Activated CD8-positive, alpha-beta memory T cell treated with anti-CD3 and anti-CD28 coated beads, Interleukin-2, amount 50 U/mL, for 4 hours (primary cell): ENCODE measurements at places on chromosomes 16 and 17.

DNA sequence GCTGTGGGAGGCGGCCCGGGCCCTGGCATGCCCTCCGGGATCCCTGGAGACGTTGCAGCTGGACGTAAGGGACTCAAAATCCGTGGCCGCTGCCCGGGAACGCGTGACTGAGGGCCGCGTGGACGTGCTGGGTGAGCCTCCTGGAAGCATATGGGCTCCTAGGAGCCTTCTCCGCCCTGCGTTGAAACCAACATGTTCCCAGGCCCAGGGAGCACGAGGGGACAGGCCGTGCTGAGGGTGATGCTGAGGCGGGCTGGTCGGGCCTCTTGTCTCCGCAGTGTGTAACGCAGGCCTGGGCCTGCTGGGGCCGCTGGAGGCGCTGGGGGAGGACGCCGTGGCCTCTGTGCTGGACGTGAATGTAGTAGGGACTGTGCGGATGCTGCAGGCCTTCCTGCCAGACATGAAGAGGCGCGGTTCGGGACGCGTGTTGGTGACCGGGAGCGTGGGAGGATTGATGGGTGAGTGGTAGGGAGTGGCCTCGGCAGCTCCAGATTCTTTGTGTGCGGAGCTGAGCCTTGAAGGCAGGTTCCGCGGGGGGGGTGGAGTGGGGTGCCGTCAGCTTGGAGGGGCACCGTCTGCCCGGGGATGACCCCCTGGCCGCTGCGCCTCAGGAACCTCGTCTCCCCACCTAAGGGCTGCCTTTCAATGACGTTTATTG lies 567 bp downstream of the HSD17B1 start:
- DNase-seq: no peak

GRCh38 chr17:2076087-2076984 lies 21.4 kb downstream of the HIC1 start:
- no peak for DNase-seq

DNA sequence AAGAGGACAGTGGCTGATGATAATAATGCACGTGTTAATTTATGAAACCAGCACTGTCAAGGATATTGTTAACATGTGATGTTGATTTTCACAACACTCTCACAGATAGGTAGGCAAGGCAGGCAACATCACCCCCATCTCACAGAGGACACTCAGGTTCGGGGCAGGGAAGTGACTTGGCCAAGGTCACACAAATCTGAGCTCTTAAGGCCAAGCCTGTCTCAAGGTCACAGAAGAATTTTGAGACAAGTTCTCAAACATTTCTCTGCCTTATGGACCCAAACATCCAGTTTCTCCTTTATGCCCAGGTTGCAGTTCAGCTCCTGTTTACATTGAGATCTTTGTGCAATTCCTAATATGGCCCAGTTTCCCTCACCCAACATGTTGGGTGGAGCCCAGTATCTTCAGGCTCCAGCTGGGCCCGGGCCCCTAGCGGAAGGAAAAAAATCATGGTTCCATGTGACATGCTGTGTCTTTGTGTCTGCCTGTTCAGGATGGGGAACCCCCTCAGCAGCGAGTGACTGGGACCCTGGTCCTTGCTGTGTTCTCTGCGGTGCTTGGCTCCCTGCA lies 1.3 kb downstream of the SLC2A4 start:
- DNase-seq: no peak

DNA sequence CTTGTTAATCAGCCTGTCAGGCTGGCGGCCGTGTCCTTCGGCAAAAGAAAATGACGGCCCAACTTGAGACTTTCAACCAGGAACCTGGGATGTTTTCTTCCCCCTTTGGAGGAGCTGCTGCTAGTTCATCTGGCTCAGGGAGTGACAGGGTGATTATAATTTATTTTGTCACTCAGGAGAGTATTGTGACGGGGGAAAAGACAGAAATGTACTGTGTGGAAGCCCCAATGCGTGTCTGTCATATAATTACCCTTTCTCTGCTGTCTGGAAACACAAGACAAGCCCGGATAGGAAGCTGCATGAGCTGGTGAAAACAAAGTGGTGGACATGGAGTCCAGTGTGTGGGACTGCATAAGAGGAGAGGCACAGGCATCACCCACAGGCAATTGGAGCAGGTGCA lies 326.2 kb upstream of the HSBP1 start:
- DNase-seq: no peak

GRCh38 chr16:83807327-83807709 lies 460 bp upstream of the HSBP1 start:
- no peak for DNase-seq

DNA sequence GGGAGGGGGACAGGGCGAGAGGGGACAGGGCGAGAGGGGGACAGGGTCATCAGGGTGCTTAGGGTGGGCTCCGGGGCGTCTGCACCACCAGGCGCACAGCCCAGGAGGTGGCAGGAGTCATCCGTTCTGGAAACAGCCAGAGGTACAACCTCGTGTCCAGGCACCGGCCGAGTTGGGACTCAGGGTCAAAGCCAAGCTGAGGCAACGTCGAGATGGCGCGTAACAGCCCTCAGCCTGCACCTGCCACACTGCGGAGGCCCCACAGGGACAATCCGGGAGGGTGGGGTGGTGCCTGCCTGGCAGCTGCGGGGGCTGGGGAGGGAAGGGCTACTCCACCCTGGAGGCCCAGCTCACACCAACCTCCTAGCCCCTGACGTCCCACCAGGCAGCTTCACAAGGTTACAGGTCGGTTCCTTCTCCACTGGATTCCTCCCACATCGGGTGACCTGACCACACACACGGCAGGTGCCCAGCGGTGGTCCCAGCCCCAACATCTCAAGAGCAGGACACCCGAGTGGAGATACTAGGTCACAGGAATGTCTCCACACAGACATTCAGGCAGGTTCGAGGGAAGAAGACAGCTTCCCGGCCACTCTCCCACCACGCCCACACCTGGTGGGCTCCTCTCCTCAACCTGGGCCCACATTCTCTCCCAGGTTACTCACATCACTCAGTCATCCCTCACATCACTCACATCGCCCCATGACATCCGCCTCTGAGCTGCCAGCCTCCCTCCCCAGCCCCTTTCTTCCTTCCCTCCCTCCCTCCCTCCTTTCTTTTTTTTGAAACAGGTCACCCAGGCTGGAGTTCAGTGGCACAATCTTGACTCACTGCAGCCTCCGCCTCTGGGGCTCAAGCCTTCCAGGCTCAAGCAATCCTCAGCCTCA lies 47.3 kb downstream of the RPH3AL start:
- DNase-seq: no peak
